Suppressor macrophage treated with lipopolysaccharide for 1 hour (primary cell): ENCODE measurements at places on chromosomes 16 and 17.

DNA sequence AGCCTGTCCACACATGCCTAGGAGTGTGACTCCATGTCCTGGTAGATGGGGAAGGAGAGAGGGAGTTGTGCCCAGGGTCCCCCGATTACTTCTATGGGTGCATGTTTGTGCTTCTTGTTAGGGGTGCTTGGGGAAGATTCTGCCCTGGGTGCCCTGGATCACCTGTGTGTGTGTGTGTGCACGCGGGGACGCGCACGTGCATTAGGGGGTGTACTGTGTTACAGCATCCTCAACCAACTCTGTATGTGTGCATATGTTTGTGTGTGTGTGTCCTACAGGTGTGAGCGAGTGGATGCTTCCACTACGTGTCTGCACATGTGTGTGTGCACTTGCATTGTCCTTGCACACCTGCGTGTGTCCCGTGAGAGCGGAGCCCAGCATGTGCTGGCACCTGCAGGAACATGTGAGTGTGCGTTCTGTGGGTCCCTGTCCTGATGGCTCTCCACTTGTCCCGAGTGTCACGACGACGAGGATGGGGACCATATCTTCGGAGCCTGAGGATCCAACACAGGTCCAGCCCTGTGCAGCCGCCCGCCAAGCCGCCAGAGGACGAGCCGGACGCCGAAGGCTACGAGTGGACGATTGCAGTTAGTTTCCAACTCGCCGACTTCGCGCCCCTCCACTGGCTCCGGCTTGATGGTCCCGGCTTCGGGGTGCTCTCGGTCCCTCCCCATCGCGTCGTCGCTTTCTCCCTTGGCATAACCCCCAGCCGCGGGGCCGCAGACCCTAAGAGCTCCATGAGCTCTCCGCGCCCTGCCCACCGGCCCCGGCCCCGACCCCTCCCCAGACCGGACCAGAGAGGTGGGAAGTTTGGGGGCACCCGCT, 6.0 kb upstream of the TBC1D3B start:
- no peak for DNase-seq

- no peak for DNase-seq
Measured at GRCh38 chr17:65855245-65855644, 293.8 kb upstream of the AXIN2 start.

DNA sequence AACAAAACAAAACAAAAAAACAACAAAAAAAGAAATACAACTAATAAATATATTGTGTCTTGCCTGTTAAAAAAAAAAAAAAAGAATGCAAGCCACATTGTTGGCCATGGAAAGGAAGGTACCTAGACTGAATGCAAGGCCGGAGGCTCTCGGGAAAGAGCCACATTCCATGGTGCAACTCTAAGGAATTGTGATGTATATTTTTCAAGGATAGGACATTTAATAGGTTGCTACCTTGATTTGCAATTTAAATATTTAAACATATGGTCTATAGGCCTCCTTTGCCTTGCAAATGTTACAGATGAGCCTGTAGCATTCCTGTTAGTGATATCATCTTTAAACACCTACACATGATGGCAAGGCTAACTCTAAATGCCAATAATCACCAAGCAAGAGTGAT, 650.9 kb downstream of the TOX3 start:
- no peak for DNase-seq

DNA sequence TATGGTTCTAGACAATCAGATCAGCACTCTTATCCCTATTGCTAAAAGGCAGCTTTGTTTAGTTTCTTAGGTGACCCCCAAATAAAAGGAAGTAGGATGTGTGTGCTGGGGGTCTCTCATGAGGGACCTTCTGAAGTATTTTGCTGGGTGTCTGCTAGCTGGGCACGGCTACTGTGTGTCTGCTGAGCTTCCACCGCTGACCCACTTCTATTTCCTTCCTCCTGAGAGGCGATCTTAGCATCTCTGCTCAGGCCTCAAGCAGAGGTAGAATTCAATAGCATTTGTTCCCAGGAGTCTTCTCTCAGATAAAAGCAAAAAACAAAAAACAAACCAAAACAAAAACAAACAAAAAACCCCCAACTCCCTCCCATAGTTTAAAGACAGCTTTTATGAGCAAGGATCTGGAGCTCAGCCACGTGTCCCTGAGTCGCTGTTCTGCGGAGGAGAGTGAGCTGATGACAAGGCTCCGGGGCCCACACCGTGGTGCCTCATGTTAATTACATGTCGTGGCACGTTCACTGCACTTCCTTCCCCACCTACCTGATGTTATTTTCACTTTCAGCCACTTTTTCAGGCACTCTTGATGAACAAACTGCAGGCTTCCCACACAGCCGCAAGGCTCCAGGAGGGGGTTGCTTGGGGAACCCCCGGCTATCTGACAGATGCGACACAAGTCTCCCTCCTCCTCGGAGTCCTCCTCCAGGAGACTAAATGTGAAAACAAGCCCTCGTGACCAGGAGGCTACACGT, 83.5 kb downstream of the MARCHF10 start:
- DNase-seq = peak; percentile 83
